ENCODE measurements at places on chromosomes 4 and X.

DNA sequence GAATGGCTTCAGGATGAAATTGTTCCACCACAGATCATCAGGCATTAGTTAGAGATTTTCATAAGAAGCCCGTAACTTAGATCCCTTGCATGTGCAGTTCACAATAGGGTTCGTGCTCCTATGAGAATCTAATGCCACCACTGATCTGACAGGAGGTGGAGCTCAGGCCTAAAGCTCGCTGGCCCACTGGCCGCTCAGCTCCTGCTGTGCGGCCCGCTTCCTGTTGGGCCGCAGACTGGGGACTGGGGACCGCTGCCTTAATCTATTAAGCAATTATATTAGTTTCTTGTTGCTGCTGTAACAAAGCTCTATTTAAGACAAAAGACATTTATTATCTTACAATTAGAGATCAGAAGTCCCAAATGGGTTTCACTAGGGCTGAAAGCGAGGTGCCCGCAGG lies 205.6 kb downstream of the LARP7 start:
- no peak for DNase-seq

DNA sequence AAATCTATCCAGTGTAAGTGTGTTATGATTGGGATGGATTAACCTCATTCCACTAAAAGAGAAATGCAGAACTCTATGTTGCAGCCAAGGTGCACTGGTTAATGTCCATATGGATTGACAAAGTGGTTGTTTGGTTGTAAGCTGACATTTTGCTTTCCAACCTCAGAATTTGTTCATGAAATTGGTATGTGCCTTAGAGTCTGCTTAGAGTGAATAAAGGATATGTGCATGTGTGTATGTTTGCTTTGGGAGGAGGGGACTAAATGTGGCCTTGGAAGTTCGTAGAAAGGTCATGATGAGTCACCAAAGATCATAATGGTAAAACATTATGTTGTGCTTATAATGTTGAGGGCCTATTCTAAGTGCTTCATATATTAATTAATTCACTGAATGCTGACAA lies 44.1 kb upstream of the MBNL3 start:
- no peak for DNase-seq

GRCh38 chr4:158936238-158936637 lies 166.6 kb upstream of the RAPGEF2 start:
- DNase-seq: no peak

DNA sequence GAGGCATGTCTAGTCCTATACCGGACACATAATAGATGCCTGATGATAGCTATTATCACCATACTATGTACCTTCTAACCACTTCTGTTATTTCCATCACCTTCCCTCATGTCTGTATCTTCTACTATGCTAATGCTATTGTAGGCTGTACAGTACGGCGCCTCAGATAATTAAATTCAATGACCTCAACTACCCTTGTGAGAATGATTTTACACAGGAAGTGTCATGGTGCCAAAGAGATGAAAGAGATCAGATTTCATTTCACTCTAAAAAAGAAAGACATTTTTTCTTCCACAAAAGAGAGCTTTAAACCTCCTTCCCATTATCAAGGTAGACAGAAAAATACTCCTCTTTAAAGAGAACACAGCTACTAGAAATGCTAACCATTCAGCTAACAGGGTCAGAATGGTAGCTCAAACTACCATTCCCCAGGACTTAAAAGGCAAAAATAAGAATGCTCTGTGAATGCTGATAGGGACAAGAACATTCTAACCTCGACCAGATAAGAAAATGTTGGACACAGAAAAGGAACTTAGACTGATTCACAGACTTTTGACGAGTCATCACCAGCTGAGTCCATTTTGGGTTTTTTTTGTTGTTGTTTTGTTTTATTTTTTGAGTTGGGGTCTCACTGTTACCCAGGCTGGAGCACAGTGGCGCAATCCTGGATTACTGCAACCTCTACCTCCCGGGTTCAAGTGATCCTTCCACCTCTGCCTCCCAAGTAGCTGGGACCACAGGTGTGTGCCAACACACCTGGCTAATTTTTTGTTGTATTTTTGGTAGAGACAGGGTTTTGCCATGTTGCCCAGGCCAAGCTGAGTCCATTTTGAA lies 99.2 kb upstream of the RAPGEF2 start:
- DNase-seq: no peak

- DNase-seq: no peak
These were observed 69.9 kb downstream of the GASK1B start for GRCh38 chr4:158102904-158103303.

DNA sequence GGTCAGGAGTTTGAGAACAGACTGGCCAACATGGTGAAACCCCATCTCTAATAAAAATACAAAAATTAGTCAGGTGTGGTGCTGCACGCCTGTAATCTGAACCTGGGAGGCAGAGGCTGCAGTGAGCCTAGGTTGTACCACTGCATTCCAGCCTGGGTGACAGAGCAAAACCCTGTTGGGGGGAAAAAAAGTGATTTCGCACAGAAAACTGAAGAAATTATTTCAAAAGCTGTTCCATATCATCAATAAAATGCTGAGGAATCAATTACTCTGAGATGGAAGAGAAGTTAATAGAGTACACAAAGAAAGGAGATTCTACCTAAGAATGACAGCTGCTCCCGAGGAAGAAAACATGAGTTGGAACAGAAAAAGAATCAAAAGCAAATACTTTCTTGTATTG lies 95.9 kb downstream of the PDGFC start:
- DNase-seq: no peak

- no peak for DNase-seq
These were observed 26.4 kb upstream of the ARSJ start for GRCh38 chr4:114005569-114006442.

GRCh38 chrX:55484948-55485347 lies 4.7 kb downstream of the USP51 start:
- DNase-seq: no peak

GRCh38 chrX:38061335-38061734 lies 55.0 kb downstream of the SYTL5 start:
- DNase-seq: no peak

- DNase-seq: no peak
These were observed 146.2 kb upstream of the FAT4 start for GRCh38 chr4:125168531-125168930.
